Left colon (tissue), 2 donors: ENCODE measurements at places on chromosomes 1 and 21. TPM values are rescaled to one million over a fixed set of nuclear protein-coding genes. Genes with fewer than 3 reads are reported as not detected.

GRCh38 chr1:15065736-15066135 lies 87.8 kb upstream of the TMEM51 start:
- DNase-seq: no peak

GRCh38 chr1:38270849-38271633 lies 224.4 kb upstream of the POU3F1 start:
- no peak for DNase-seq

- no peak for DNase-seq
These were observed at the start of gene LCE3E for GRCh38 chr1:152566681-152567080. TSS of gene LCE3E (minus strand) at chr1:152566780. CDS start at chr1:152566208, 572 bp downstream.

DNA sequence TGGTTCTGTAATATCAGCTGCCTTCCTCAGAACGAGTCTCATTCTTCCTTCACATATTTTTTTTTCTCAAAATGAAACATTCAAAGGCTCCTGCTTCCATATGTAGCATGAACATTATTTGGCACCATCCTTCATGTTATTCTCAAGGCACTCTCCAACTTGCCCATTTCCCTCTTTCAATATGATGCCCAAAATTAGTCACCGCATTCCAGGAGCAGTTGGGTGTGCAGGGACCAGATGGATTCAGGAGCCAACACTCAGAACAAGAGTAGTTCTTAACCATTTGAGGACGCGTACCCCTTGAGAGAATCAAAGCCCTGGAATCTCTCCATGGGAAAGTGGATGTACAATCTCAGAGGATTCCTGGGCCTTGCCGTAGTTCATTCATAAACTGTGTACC lies 50.3 kb downstream of the KCNK1 start:
- DNase-seq: no peak

DNA sequence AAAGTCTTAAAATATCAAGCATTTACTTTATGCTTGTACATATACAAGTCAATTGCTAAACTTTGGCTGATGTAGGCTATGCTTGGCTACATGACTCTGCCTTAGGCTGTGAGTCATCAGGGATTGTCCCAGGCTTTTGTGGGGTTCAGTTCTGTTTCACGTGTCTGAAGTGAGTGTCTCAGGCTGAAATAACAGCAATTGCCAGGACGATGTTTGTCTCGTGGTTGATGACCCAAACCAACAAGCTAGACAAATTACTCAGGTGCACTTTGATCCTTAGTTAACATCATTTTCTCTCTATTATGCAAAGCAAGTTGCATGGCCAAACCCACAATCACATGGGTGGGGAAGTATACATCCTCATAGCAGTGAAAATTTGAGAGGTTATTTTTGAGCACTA lies 410.1 kb downstream of the BRINP3 start:
- no peak for DNase-seq

DNA sequence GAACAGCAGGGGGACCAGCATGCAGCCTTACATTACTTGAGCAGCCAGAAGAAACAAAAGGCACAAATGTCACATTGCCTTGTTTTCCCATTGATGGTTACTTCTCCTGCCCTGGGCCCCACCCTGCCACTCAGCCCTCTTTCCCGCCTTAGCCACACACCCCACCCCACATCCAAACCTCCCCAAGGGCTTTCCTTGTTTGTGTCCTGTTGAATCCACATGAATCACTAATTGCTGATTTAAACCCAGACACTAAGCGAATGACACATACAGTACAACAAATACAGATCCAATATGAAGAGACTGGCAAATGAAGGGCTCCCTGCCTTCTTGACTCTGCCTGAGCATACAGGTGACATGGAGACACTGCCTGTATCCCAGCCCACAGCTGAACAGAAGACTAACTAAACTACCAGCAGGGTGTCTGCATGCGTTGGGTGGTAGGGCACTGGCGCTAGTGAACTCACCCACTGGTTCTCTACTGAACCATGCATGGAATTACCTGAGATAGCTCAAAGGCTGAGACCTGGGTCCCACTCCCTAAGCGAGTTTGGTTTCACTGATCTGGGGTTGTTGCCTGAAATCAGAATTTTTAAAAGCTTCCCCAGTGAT lies 3.1 kb downstream of the IGSF3 start:
- DNase-seq: no peak

- DNase-seq: no peak
These were observed 221.3 kb downstream of the MRPL39 start for GRCh38 chr21:25385911-25386474.

GRCh38 chr1:234495231-234495990 lies 16.4 kb upstream of the TARBP1 start:
- DNase-seq: no peak

The DR1 gene
- 45.1 TPM for total RNA-seq

The C1orf87 gene
- total RNA-seq: not detected
